ENCODE measurements at places on chromosomes 6 and 20.

DNA sequence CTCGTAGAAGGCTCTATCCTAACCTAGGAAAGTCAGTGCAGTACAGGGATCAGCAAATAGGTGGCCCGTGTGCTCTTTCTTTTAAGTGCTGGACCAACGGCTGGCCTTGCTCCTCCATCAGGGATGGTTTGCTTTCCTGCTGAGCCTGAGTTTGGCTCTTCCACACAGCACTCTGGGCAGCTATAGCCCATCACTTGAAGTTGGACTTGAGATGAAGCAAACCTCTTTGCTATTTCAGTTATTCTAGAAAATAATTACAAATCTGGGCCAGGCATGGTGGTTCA, 66.9 kb upstream of the KCNK16 start:
- DNase-seq: no peak

DNA sequence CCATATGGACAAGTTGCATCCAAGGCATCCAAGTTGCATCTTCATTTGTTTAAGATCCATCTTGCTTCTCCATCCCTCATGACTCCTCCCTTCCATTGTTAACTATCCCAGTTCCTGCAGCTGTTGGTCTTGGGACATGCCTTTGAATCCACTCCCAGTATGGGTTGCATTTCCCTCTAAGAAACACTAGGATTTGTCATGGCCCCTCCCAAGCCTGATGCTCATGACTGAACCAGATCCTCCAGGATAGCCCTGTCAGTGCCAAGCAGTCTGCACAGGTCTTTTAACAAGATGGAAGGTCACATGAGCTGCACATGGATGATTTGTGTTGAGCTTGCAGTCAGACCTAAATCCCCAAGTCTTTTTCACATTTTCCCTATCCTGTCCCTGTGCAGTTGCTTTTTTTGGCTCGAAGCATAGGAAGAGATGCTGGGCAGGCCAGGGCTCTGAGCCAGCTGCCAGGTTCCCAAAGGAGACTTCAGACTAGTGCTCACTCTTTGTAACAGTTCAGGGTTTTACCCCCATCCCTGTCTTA, 4.2 kb downstream of the PPP2R5D start:
- no peak for DNase-seq

DNA sequence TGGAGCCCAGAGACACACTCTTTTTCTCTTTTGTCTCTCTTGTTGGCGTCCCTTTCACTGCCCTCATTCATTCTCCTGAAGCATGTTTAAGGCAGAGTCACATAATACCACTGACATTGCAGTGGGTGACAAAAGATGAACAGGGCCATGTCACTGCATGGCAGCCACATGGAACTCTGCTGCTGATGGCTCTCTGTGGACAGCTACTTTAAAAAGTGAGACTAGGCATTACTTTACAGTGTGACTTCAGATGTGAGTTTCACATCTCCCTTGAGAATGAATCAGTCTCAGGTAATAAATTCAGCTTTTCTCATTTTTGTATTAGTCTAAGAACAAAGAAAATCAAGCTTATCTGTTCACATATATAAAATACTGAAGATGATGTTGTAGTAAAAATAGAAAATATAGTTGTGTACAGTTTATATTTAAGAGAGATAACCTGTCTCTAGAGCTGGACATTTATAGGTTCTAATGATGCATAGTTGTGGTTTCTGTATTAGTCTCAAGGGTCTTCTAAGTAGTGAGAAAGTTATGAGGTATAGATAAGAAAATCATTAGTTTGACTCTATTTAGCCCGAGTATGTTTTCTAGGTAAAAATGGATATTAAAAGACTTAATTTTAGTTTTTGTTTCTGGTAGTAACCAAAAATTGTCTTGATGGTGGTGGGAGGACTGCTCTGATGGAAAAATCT, 6.1 kb downstream of the MRS2 start:
- no peak for DNase-seq

GRCh38 chr6:168170841-168171601, 92.0 kb upstream of the FRMD1 start:
- no peak for DNase-seq

All from GM19239 (cell line).